ENCODE measurements at places on chromosomes 5 and 9.
A peak's percentile ranks its signal among the peaks of the same experiment; 100 is the strongest.

DNA sequence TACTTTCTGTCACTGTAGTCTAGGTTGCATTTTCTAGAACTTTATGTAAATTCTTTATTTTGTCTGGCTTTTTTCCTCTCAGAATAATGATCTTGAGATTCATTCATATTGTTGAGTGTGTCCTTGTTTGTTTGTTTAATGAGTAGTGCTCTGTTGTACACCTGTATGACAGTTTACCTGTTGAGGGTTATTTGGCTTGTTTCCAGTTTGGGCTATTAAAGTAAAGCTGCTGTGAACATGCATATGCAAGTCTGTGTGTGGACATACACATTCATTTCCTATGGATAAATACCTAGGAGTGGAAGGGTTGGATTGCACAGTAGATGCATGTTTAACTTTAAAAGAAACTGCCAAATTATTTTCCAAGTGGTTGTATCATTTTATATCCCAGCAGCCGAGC, 30.4 kb downstream of the MVB12B start:
- no peak for DNase-seq

GRCh38 chr5:42591015-42591414, 165.6 kb upstream of the CCDC152 start:
- no peak for DNase-seq

DNA sequence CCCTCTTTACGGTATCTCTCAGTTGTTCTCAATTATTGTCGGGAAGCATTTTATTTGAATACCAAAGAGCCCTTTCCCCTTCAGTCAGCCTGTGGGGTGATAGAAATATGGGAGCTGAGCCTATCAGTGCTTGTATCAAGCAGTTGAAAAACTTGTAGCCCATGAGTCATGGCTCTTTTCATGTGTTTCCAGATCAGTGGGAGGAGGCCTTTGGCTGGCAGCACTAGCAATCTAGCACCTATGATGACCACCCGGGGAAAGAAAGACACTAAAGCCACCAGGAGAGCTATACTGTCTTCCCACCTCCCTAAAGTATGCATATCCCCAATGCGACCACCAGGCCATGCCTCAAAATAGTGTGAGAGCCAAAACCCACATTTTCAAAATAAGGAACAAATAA, 696.9 kb upstream of the C9orf72 start:
- no peak for DNase-seq

- no peak for DNase-seq
These were observed 8.4 kb downstream of the SPINK5 start for GRCh38 chr5:148072207-148072606.

DNA sequence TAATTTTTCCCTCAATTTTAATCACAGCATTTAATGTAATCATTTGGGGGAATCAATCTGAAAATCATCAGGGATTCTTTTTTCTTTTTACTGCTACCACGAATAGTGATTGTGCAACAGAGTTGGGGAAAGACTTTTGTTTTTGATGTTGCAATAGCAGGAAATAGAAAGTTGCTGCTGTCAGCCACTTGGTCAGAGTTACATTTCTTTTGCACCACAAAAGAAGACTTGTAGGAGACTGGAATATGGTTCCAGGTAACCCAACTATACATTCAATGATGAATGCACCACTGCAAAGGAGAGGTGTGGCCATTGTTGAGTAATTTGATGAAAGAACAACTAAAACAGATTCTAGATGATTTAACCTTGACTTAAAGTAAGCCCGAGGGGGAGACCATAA, 46.3 kb upstream of the PALM2AKAP2 start:
- DNase-seq, result peak; percentile 74

DNA sequence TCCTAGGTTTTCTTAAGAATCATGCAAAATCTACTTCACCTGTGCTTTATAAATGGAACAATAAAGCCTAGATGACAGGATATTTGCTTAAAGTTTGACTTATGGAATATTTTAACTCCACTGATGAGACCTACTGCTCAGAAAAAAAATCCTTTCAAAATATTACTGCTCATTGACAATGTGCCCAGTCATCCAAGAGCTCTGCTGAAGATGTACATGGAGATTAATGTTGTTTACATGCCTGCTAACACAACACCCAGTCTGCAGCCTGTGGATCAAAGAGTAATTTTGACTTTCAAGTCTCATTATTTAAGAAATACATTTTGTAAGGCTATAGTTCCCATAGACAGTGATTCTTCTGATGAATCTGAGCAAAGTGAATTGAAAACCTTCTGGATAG, 889.6 kb downstream of the CDH18 start:
- no peak for DNase-seq

GRCh38 chr9:11142965-11143738, 530.4 kb upstream of the PTPRD start:
- DNase-seq, result no peak

DNA sequence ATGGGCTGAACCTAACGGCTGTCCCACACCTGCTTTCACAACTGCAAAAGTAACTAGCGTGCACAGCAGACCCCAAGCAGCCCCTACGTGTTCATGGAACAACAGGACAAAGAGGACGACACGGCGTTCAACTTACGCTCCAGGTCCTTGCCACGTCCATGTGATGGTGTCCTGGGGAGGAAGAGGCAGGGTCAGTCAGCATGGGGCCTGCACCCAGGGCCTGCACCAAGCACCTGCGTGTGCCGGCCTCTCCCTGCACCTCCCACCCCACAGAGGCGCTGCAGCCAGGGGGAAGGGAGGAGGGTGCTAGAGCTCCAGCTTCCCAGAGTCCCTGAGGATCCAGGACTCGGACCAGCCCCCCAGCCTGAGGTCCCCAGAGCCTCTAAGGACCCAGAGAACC, 35.6 kb upstream of the SLC6A3 start:
- no peak for DNase-seq

DNA sequence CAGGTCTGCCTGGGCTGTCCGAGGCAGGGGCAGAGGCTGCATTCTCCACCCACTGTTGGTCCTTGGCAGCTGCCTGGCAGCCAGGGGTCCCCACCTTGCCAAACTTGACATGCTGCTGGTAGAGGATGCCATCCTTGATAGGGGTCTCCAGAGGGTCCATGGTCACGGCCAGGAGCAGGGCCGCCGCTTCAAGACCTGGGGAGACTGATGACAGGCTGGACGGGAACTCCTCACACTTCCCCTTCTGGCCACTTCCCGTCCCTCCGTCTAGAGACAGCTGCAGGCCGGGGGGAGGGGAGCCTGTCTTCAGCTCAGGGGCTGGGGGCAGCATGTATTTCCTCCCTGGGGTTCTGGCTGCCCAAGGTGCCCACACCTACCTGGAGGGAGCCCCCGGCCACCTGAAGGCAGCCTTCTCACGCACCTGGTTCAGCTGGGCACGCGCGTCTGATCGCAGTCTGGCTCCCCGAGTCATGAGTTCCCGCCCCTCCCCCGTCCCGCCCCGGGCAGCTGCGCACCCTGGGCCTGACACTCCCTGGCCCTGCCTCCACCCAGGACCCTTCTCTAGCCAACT, at the start of gene DOK3:
Gene DOK3, minus strand, starts transcription at position 446 of the 571 bp plus-strand sequence. Its CDS starts 286 bp downstream, at position 160.
- DNase-seq, result no peak

GRCh38 chr5:32586276-32586599, 881 bp downstream of the SUB1 start:
- no peak for DNase-seq

- peak; percentile 89 for DNase-seq
These were observed at the start of gene VCAN for GRCh38 chr5:83471405-83472212. Gene VCAN (plus strand): TSS chr5:83471744. CDS start chr5:83483519, 11,775 bp downstream.

DNA sequence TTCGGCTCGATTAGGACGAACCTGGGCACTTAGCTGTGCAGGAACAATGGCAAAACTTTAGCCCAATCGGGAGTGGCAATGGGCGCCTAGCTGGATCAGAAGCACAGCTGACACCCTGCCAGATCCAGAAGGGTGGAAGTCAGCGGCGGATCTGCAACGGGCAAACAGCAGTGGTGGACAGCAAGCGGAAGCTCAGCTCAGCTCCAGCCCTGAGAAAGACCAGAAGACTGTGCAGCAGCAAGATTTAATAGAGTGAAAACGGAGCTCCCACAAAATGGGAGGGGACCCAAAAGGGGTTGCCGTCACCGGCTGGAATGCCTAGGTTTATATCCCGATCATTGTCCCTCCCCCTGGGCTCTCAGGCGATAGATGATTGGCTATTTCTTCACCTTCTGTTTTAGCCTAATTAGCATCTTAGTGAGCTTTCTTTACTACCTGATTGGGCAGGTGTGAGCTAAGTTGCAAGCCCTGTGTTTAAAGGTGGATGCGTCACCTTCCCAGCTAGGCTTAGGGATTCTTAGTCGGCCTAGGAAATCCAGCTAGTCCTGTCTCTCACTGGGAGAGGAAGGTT, 1237.9 kb downstream of the CDH12 start:
- no peak for DNase-seq

DNA sequence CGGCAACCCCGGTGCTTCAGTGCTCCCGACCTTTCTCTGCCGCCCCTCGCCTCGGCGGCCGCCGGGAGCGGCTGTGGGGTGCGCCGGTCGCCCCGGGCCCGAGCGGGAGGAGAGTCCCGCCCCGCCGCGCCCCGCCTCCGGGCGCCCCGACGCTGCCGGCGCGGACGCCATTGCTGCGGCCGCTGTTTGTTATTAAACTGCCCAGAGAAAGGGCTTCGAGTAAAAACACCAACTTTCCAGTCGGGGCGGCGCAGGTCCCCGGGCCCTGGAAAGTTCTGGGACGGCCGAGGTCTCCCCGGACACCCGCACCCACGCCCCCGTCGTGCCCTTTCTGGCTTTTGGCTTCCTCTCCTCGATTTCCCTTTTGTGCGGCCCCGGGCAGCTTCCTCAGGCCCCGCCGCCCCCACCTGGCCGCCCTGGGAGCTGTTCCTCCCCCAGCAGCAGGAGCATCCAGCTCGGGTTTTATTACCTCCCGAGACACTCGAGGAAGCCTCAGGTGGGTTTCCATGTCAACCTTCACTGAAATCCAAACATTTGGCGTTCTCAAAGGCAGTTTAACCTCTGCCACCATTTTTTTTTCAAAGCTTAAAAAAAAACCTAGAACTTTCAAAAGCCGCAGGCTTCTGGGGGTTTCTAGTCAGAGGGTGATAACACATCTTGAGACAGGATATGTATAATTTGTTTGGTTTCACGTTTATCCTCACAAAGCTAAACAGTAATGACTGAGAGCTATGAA, 334.4 kb downstream of the CWC27 start:
- DNase-seq, result peak; percentile 50

- DNase-seq, result no peak
These were observed 485 bp downstream of the FAM53C start for GRCh38 chr5:138338411-138339090.

DNA sequence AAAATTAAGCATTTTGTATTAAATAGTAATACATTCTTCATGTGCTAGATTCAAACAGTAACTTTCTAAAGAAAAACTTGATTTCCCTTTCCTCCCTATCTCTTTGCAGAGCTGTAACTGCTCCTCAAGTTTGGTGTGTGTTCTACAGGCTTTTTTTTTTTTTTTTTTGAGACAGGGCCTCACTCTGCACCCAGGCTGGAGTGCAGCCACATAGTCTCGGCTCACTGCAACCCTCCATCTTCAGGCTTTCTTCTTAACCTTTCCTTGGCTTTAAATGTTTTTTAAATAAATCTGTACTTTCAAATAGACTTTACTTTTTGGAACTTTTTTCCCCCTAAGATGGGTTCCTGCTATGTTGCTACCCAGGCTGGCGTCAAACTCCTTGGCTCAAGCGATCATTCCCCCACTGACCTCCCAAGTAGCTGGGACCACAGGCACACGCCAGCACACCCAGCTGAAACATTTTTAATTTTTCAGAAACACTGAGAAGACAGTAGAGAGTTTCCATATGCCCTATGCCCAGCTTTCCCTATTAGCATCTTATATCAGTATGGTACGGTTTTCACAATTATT, 9.1 kb downstream of the NDFIP1 start:
- no peak for DNase-seq

- DNase-seq, result no peak
These were observed 61.1 kb upstream of the LPAR1 start for GRCh38 chr9:111099199-111100008.

DNA sequence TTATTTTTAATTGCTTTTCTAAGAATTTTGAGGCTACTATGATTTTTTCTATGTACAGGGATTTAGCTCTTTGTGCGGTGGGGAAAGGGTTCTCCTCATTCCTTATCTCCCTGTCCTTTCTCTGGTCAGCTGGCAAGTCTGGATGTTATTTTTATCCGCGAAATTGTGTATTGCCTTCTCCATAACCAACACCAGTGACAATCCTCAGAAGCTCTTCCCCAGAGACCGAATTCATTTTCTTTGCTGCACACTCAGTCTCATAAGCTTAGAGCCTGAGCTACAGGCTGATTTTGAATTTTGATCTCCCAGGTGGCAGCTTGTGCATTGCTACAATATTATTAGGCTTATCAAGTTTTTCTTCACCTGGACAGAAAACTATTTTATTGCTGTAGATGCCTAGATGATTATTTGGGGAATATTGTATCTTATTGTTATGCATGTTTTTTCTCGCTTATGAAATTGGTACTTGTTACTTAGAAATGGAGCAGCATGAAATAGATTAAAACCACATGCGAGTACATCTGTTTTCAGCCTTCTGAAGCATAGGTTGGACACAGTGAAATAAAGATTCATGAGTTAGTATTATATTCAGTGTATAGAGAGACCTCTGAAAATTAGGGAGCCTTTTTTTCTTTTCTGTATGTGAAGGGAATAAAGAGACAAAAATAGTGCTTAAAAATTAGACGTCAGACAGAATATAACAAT, 27.3 kb downstream of the CPEB4 start:
- DNase-seq, result peak; percentile 51

DNA sequence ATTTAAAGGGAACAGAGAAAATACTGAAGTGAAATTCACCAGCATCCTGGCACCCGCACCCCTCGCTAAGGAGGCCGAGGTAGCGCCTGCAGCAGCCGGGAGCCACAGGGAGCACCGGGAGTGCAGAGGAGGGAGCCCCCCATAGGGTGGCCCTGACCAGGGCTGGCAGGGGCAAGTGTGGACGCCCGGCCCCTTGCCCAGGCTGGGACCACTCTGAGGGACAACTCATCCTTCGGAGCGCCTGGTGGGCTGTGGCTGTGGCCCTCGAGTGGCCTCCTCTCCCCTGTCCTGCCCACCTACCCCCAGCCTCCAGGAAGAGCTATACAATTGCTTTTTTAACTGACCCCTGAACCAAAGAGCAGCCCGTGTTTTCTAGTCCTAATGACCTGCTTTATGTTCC, 47.0 kb downstream of the PLEKHG4B start:
- DNase-seq, result no peak

GRCh38 chr5:171681677-171682076, 103.9 kb upstream of the SMIM23 start:
- no peak for DNase-seq

GRCh38 chr9:101536938-101537337, 3.3 kb downstream of the RNF20 start:
- peak; percentile 15 for DNase-seq

DNA sequence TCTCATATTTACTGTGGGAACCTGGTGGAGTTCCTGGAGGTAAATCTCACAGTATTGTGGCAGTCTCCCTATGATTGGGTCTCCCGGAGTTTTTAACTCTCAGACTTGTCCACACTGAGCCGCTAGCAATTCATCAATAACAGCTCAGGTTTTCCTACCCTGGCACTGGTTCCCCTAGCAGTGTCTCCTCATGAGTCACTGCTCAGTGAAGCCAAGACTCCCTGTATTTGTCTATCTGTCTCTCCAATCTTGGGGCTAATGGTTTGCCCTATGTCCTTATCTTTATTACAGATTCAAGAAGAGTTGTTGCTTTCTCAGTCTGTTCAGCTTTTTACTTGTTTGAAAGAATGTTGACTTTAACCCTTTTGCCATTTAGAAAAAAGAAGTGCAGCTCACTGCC, 176.7 kb upstream of the FGF10 start:
- no peak for DNase-seq
